CD14-positive monocyte (primary cell): ENCODE measurements at places on chromosomes 6 and 20. TPM values are rescaled to one million over a fixed set of nuclear protein-coding genes. Genes with fewer than 3 reads are reported as not detected.

CEP85L gene
- 9.6 and 14.9 TPM in 2 replicates for polyA plus RNA-seq

SRSF12 gene
- polyA plus RNA-seq: not detected

SRSF3 gene
- polyA plus RNA-seq: 194 and 293 TPM in 2 replicates

RAB44 gene
- polyA plus RNA-seq: 17.1 and 18.0 TPM in 2 replicates

KCNK15 gene
- polyA plus RNA-seq: 0.03 TPM in 1 of 2 replicates, not detected in the other

GPR31 gene
- polyA plus RNA-seq: 0.06 TPM in 1 of 2 replicates, not detected in the other

TCP11 gene
- polyA plus RNA-seq: not detected

CPNE5 gene
- polyA plus RNA-seq: 0.82 TPM

BICRAL gene
- polyA plus RNA-seq: 2.2 TPM

ERVFRD-1 gene
- polyA plus RNA-seq: 0.05 TPM

CTAGE9 gene
- not detected for polyA plus RNA-seq

SLC17A3 gene
- not detected for polyA plus RNA-seq

PXDC1 gene
- 0.48 TPM for polyA plus RNA-seq

IL17F gene
- not detected for polyA plus RNA-seq

PGBD1 gene
- 0.17 and 0.36 TPM in 2 replicates for polyA plus RNA-seq

THBS2 gene
- polyA plus RNA-seq: 0.01 TPM in 2 replicates

ZBTB9 gene
- 2.0 TPM for polyA plus RNA-seq

TUBB2A gene
- 2.4 TPM for polyA plus RNA-seq
